Activated CD8-positive, alpha-beta memory T cell treated with anti-CD3 and anti-CD28 coated beads for 4 hours (primary cell): ENCODE measurements at places on chromosomes 7 and 10.

DNA sequence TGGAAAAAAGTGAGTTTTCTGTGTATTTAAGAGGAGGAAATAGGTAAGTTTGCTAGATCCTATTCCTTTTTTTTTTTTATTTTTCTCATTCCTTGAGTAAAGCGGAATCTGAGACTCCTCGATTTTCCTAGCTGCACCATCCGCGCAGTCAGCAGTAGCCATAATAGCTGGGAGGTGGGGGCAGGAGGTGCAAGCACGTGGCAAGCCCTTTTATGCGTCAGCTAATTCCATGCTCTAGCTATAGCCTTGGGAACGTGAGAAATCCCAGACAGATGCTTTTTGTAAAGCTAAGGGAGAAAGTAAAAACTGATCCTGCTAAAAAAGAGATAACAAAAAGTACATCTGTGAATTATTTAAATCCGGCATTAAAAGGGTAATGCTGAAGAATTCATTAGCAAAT lies 33.2 kb upstream of the TPK1 start:
- no peak for DNase-seq

- DNase-seq = no peak
Observed at GRCh38 chr7:130400120-130400572, 19.9 kb downstream of the CPA1 start.

GRCh38 chr10:120873741-120874140 lies 22.6 kb downstream of the WDR11 start:
- no peak for DNase-seq

DNA sequence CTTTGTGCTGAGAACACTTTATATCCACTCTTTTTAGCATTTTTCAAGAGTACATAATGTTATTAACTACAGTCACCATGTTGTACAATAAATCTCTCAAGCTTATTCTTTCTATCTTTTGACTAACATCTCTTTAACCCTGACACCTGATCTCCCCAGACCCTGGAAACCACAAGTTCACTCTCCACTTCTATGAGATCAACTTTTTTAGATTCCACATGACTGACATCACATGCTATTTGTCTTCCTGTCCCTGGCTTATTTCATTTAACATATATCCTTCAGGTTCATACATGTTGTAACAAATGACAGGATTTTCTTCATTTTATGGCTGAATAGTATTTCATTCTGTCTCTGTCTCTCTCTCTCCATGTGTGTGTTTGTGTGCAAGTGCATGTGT lies 15.5 kb downstream of the SLC13A1 start:
- no peak for DNase-seq

GRCh38 chr10:77027576-77027975 lies 610.0 kb downstream of the KCNMA1 start:
- DNase-seq = no peak
